ENCODE measurements at places on chromosomes 16 and 17.

GRCh38 chr16:1034230-1035065 lies 38.1 kb upstream of the SSTR5 start:
- DNase-seq: no peak

- no peak for DNase-seq
These were observed 45.6 kb upstream of the IL34 start for GRCh38 chr16:70600730-70601129.

GRCh38 chr17:7080456-7081041 lies 498 bp upstream of the CLEC10A start:
- no peak for DNase-seq

GRCh38 chr17:48625495-48626244 lies 488 bp downstream of the HOXB9 start:
- DNase-seq: no peak

DNA sequence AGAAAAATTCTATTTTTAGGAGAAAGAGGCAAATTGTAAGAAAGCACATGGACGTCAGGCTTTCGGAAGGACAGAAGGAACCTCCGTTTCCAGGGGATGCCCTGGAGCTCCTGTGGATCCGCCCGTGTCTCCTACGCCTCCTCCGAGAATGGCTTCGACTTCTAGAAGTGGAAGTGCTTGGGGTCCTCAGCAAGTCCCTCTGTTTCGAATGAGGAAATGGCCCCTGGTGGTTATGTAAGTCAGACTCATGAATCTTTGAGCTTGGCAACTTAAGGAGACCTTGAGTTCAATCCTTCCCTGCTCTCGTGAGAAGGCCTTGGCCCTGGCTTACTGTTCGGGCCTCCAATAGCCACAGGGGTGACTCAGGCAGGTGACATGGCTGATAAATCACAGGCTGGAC lies 38.9 kb downstream of the COX4I1 start:
- no peak for DNase-seq
